ENCODE measurements at places on chromosomes 5 and 9.
A peak's percentile ranks its signal among the peaks of the same experiment; 100 is the strongest.

GRCh38 chr5:5116956-5117355 is 23.2 kb upstream of the ADAMTS16 start:
- no peak for DNase-seq

- no peak for DNase-seq
These were observed 102.1 kb upstream of the CEP78 start for GRCh38 chr9:78133751-78134150.

DNA sequence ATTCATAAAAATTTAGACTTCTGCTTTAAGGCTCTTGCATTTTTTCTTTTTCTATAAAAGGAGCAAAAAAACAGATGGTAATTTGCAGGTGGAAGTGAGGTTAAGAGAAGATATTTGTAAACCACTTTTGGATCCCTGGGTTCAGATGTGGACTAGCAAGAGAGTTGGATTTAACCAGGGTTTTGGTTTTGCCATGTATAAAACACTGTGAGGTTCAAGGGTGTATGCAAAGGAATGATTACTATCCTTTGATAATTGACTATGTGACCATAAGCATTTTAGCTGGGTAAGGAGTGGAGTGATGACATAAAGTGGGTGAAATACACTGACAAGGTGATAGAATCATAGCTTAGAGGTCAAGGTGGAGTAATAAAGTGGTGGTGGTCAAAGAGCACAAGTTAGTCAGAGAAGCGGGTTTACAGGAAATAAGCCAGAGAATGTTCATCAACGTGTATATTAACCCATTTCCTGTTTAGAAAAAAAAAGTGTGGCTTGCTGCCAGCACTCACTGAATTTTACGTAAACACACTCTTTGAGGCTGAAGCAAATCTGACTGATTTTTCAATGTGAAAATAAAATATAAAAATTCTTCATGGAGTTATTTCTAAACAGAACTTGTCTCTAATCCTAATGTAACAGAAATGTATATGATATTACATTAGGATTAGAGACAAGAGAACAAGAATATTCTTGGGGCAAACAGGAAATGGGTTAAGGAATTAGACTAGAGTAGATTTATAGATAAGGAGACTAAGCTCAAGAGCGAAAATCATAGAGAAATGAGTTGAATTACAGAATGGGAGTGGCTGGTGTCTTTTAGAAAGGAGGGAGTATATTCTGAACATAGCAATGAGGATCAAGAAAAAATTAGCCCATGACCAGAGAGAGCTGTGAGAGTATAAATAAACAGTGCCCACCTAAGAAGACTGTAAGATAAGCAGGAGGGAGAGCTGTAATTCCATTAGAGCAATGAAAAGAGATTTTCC is 74.5 kb downstream of the CDKN2A start:
- DNase-seq, result no peak

GRCh38 chr9:36018891-36019720 is 17.6 kb upstream of the RECK start:
- DNase-seq, result no peak

GRCh38 chr5:102690910-102691309 is 64.2 kb upstream of the PAM start:
- no peak for DNase-seq

GRCh38 chr9:72462340-72462739 is 59.1 kb upstream of the TMC1 start:
- no peak for DNase-seq

- DNase-seq, result no peak
These were observed 55.3 kb downstream of the TJP2 start for GRCh38 chr9:69229367-69229766.

- DNase-seq, result no peak
These were observed 22.4 kb upstream of the NREP start for GRCh38 chr5:111779260-111779921.

GRCh38 chr5:147162740-147163139 is 72.1 kb upstream of the STK32A start:
- no peak for DNase-seq

- DNase-seq, result no peak
These were observed 558.9 kb upstream of the KLF4 start for GRCh38 chr9:108048406-108049025.

- DNase-seq, result no peak
These were observed 22.1 kb downstream of the ITGA2 start for GRCh38 chr5:53011233-53011632.

DNA sequence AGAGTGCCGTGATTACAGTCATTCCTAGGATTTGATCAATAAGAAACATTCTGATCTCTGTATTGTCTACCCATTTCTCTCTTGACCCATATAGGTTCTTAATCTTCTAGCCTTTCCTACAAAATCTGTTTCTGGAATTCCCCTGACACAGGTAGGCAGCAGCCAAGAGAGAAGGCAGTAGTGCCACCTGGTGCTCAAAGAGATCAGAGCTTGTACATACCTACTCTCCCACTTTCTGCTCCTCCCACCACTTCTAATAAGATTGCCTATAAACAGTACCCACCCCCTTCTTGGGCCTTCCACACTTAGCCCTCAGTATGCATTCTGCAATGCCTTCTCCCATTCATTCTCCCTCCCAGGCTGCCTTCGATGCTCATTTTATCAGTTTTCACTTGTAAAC is 117.4 kb upstream of the RORB start:
- peak; percentile 72 for DNase-seq

GRCh38 chr5:132439521-132440089 is 51.0 kb downstream of the IRF1 start:
- DNase-seq, result no peak

DNA sequence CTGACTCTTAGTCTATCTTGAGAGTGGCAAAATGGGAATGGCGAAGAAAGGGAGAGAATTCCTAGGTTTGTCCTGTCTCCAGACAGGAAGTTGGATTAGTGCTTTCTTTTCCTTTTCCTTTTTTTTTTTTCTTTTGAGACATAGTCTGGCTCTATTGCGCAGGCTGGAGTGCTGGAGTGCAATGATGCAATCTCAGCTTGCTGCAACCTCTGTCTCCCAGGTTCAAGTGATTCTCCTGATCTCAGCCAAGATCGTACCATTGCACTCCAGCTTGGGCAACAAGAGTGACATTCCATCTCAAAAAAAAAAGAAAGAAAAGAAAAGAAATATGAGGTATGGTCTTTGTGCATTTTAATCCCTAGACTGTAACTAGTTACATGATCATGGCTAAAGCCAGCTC is 12.6 kb upstream of the KIF27 start:
- no peak for DNase-seq

DNA sequence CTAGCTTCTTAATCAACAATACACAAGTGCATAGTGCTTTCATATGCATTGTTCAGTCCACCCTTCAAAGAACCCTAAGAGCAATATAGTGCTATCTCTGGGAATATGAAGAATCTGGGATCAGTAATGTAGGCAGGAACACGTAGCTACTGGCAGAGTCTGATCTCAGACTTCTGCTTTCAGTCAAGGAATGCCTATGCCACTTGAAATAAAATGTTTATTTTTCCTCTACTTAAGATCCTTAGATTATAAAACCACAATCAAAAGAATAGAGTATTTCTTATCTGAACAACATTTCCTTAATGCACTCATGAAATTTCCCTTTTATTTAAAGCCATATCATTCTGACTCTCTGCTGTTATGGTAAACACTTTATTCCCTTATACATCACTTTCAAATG is 1407.8 kb upstream of the C9orf72 start:
- no peak for DNase-seq

DNA sequence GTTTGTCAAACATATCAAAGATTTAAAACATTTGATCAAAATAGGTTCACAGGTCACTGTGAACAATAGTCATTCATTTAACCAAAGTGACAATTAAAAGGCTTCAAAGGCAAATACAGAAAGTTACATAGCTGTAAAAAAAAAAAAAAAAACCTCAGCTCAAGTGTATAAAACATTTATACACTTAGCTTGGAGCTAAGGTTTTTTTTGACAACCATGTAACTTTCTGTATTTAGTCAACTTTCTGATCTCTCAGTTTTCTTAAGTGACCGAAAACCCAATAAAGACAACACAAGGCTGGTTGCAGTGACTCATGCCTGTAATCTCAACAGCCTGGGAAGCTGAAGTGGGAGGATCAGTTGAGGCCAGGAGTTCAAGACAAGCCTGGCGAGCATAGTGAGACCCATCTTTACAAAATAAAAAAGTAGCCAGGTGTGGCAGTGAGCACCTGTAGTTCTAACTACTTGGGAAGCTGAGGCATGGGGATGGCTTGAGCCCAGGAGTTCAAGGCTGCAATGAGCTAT is 16.4 kb upstream of the UBTD2 start:
- DNase-seq, result no peak

GRCh38 chr9:134546746-134547145 is 94.9 kb upstream of the COL5A1 start:
- no peak for DNase-seq

- no peak for DNase-seq
These were observed 766.4 kb downstream of the PRELID2 start for GRCh38 chr5:145068721-145069120.

DNA sequence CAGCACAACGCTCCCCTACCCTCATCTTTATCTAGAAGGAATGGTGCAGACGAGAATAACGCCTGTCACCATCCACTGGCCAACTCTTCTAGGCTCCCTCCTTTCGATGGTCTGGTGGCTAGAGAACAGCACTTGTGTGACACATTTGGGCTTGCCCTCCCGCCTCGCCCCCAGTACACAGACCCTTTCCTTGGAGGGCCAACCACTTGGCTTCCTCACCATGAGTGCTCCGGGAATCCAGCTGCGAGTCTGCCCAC is 1.4 kb downstream of the GNAQ start:
- DNase-seq, result peak; percentile 85

- no peak for DNase-seq
These were observed 499.7 kb downstream of the PDE4D start for GRCh38 chr5:59393585-59394420.

- no peak for DNase-seq
These were observed 101.7 kb upstream of the SPATA31D4 start for GRCh38 chr9:81826517-81826906.

DNA sequence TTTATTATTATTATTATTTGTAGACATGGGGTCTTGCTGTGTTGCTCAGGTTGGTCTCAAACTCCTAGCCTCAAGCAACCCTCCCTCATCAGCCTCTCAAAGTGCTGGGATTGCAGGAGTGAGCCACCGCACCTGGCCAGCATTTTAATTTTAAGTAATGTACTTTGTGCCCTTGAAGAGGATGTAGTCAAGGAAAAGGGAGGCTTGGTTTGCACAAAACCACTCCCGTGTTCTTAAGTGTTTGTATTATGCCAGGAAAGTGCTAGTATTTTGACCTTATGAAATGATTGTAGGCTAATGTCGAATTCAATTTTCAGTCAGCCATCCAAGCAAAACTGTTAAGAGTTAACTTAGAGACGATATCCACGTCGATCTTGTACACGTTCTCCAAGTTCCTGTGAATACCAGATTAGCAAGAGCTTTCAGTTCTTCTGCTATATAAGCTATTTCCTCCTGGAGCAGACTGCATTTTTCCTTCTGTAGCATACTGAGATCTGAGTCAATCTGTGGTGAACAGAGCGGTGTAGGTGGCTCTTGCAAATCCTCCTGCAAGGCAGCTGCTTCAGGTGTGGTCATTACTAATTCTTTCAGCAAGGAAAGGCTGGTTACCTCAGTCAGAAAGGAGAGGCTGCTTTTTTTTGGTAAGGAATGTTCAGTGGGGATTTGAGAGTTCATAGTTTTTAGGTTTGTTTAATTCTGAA is 23.7 kb downstream of the CCDC171 start:
- DNase-seq, result no peak
